ENCODE measurements at places on chromosomes 5 and 9. TPM values are rescaled to one million over a fixed set of nuclear protein-coding genes. Genes with fewer than 3 reads are reported as not detected.

Gene PCDHGA6
- total RNA-seq, result 10.3 TPM

Gene SYK
- total RNA-seq, result 31.2 TPM

Gene DMRTA1
- total RNA-seq, result 1.3 TPM

Gene SPINK7
- not detected for total RNA-seq

Gene PCDHB2
- total RNA-seq, result 6.2 TPM

Gene SPAG8
- total RNA-seq, result 2.6 TPM

Gene AJM1
- 1.5 TPM for total RNA-seq

Gene POLE3
- total RNA-seq, result 29.3 TPM

Gene PCDHA1
- 0.12 TPM for total RNA-seq

Gene ANKRD31
- total RNA-seq, result 0.41 TPM

Gene LMBRD2
- total RNA-seq, result 14.7 TPM

Gene SPINK5
- total RNA-seq, result 1.3 TPM

Gene OTULINL
- total RNA-seq, result 9.8 TPM

Gene PAEP
- total RNA-seq, result not detected

Gene TXNDC8
- not detected for total RNA-seq

Gene IRX1
- 50.3 TPM for total RNA-seq

Gene ZNF608
- 46.4 TPM for total RNA-seq

Gene NXNL2
- total RNA-seq, result 3.4 TPM

Gene POU5F2
- total RNA-seq, result 5.1 TPM
